ENCODE measurements at places on chromosomes 1 and 21.

DNA sequence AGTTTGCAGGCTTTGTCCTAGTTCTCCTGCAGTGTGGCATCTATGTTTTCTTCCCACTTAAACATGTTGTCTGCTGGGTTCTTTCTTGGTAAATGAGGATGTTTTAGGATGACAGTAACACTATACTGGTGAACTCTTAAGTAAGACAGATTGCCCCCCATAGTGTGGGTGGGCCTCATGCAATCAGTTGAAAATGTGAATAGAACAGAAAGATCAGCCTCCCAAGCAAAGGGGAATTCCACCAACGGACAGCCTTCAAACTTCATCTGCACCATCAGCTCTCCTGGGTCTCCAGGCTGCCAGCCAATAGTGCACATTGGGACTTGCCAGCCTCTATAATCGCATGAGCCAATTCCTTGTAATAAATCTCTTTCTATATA lies 10.7 kb upstream of the TARBP1 start:
- DNase-seq: no peak

GRCh38 chr1:231981675-231982074 lies 355.1 kb downstream of the DISC1 start:
- no peak for DNase-seq

DNA sequence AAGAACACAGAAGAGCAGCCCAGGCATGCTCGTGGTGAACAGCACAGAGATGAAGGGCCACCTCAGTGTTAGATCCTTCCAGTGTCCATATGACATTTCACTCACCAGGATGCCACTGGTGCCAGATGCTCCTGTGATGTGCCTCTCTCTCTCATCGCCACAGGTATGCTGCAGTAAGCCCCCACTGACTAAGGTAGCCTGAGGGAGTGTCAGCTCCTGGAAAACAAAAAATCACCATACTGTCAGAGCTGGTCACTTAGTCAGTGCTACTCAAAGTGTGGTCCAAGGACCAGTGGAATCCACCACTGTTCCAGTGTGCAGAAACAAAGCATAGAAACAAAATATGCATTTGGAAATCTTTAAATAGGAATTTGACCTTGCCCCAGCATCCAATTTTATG lies 27.1 kb upstream of the BCL9 start:
- DNase-seq: no peak

DNA sequence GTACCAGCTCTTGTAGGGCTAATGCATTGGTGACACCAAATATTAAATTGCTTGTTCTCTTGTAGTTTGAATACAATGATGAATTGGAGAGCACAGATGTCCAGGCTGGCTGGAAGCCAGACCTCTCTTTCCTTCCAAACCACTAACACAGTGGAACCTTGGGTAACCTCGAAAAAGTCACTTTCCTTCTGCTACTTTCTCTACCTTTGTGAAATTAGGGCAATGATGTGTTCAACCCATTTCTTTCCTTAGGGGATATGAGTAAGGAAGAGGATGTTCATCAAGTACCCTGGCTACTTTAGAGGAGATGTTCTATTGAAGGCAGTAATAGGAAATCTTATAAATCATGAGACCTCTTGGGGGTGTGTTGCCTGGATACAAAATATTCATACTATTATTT lies 55.7 kb downstream of the XCL2 start:
- peak; percentile 19 for DNase-seq

DNA sequence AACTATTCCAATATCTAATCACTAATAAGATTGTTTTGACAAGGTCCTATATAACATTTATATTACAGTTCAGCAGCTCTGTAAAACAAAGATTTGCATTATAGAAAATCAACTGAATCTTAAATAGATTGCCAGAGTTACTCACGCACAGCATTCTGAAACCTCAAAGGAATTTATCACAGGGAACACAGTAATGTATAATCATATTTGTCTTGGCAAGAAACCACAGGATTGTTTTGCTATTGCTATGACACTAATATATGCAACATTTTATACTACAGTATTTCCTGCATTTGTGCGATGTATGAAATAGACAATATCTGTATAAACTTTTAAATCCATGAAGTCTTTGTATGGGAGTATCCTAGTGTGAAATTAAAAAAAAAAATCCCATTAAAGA lies 101.4 kb downstream of the PLPPR5 start:
- DNase-seq: no peak

DNA sequence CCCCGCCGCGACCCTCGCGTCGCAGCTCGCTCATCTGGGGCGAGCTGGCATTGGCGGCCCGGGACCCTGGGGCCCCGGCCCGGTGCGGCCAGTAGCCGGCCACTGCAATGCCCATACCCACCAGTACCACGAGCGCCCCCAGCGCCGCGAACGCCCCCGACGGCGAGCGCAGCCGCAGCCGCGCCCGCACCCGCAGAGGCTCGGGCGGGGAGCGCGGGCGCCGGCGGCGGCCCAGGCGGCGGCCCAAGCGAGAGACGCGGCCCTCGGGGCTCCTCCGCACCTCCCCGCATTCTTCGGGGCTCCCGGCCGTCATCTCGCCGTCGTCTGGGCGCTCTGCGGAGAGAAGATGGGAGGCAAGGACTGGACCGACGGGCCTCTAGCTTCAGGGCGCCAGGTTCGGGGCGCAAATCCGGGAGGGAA lies 2.2 kb downstream of the TMEM200B start:
- no peak for DNase-seq

- no peak for DNase-seq
Observed at GRCh38 chr21:43692949-43693348, 26.0 kb upstream of the PDXK start.

- no peak for DNase-seq
Observed at GRCh38 chr1:176364236-176364905, 98.6 kb upstream of the PAPPA2 start.

DNA sequence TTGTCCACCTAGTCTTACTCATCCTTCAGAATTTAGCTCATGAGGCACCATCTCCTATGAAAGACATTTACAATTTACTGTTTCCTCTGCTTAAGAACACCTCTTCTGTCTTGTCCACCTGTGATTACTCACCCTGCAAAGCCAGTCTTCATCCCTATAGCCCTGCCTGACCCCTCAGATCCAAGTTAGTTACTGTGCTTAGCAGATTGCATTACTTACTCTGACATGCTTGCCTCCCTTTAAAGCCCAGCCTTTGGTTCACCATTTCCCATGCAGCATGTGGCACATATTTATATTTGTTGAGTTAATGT lies 60.9 kb upstream of the VCAM1 start:
- no peak for DNase-seq

DNA sequence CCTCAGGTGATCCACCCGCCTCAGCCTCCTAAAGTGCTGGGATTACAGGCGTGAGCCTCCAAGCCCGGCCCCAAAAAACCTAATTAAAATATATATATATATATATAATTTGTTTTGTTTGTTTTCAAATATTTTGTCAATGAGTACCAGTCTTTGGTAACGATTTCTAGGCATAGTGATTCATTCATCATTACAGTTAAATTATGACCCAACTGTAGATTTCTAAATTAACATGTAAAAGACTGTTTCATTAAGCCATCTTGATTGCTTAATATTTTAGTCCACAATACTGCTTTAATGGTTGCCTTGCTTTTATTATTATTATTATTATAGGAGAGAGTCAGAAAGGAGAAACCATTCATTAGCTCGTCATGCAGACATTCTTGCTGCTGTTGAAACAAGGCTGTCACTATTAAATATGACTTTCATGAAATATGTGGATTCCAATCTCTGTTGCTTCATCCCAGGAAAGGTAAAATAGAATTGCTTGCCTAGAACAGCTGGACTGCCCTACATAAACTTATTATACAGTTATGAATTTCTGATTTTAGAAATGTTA lies 19.9 kb downstream of the FBXO28 start:
- DNase-seq: no peak

- DNase-seq: no peak
Observed at GRCh38 chr1:195637539-195637938, 970.7 kb downstream of the KCNT2 start.

DNA sequence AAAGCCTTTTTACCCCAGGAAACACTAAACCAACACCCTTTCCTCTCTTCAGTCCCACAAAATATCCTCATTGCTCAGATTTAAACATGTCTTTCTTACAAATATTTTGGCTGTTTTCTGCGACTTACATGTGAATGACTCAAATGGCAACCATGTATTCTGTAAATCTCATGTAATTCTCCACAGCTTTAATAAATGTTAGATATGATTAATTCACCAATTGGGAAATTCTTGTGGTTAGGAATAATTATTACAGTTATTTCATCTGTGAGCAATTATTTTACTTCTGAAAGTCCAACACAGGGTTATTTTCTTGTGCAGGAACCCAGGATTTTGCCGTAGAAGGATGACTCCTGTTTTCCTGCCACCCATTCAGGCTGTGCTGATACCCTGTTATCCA lies 431.5 kb downstream of the LMO4 start:
- DNase-seq: no peak

GRCh38 chr1:15722836-15723532 lies 13.1 kb upstream of the SLC25A34 start:
- no peak for DNase-seq

GRCh38 chr1:115882913-115883902 lies 42.3 kb upstream of the NHLH2 start:
- no peak for DNase-seq

DNA sequence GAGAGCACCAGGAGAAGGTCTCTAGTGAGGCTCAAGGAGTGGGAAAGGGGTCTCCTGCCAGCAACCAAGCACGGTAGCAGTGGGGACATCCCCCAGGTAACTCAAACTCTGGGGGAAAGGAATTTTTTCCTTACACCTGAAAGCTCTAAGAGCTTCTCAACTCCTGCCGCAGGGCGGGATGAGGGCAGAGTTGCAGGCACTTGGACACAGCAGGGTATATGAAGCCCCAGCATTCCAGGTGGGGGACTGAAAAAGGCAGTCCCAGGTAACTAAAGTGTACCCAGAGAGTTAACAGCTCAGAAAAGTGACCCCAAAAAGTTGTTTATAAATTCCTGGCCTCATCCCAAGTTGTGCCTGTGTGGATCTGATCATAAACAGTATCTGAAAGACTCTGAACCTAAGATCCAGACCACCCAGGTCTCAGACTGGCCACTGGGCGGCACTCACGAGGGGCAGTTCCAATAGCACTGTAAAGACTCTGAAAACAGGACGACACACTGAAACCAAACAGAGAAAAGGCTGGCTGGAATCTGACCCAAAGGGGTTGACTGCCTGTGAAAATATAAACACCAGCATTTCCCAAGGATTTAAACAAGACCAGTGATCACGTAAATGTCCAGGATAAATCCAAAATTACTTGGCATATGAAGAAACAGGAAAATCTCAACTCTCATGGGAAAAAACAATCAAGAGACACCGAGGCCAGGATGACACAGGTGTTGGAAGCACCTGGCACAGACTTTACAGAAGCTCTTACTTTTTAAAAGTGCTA lies 47.5 kb downstream of the HSF2BP start:
- no peak for DNase-seq

GRCh38 chr1:224791362-224791941 lies 138.0 kb upstream of the DNAH14 start:
- DNase-seq: no peak

DNA sequence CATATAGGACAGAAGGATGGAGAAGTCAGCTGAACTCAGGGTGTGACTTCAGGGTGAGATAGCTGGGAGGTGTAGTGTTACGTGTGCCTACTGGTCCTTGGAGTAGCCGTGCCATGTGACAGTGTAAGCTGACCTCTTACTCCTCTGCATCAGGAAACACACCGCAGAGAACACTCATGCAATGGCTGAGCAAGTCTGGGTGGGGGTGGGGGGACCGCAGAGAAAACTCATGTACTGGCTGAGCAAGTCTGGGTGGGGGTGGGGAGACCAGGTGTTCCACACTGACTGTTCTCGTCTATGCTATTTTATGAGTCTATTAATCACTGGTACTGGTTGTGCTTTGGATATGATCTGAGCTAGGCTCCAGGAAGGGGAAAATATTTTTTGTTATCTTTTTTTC lies 233.1 kb downstream of the PAPPA2 start:
- peak; percentile 98 for DNase-seq

- DNase-seq: no peak
Observed at GRCh38 chr1:44776730-44777068, 1.4 kb downstream of the RPS8 start.

DNA sequence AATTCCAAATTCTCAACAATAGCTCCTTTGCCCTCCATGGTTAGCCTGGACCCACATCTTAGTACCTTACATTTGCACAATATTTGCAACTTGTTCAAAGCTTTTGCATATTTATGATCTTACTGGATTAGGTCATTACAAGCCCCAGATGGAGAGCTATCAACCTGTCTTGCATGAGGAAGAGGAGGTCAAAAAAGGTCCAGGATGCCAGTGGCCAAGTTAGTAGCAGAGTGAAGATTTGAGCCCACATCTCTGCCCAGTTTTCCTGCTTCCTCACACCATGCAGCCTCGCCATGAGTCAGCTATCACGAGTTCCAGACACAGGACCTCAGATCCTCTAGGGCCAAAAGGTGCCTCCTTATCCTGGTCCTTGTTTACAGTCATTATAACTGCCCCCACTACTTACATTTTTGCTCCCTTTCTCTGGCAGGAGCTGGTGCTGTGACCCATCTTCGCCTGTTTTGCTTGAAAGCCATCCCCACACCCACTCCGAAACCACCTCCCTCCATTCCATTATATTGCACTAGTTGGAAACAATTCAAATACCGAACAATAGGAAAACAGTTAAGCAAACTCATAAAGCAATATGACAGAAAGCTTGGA lies 5.0 kb upstream of the AHCYL1 start:
- DNase-seq: no peak

GRCh38 chr21:18443701-18444100 lies 40.1 kb upstream of the TMPRSS15 start:
- DNase-seq: no peak

DNA sequence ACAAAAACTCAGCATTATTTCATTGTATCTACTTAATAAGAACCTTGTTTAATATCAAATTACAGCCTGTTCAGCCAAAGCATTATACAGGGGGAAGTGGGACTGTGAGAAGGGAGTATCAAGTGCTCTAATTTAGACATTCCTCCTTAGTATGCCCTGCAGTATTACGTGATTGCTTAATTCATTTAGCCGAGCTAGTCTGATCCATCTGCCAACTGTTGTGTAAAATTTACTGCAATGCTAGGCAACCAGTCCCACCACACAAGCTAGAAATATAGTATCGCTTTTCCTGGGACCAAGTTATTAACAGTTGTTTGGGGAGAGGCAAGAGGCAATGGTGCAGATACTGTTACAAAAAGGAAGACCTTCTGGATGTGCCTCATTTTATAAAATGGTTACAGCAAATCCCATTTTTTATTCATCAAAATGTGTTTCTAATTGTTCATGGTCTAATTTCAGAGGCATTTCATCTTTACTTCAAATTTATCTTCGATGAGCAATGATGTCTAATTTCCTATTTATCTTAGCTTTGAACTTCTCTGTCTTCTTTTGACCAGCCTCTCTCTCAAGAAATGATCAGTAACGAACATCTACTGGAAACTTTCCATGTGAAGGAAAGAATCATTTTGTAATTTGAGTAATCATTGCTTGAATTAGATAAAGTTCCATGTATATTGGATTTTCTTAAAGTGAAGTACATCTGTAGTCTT lies 283.3 kb downstream of the DUSP10 start:
- no peak for DNase-seq

GRCh38 chr1:154391086-154391770 lies 13.9 kb upstream of the IL6R start:
- no peak for DNase-seq

- no peak for DNase-seq
Observed at GRCh38 chr1:1435911-1436629, 580 bp downstream of the VWA1 start.

Measured in NCI-H1417 (cell line).